ENCODE measurements at places on chromosomes 11 and 22.

DNA sequence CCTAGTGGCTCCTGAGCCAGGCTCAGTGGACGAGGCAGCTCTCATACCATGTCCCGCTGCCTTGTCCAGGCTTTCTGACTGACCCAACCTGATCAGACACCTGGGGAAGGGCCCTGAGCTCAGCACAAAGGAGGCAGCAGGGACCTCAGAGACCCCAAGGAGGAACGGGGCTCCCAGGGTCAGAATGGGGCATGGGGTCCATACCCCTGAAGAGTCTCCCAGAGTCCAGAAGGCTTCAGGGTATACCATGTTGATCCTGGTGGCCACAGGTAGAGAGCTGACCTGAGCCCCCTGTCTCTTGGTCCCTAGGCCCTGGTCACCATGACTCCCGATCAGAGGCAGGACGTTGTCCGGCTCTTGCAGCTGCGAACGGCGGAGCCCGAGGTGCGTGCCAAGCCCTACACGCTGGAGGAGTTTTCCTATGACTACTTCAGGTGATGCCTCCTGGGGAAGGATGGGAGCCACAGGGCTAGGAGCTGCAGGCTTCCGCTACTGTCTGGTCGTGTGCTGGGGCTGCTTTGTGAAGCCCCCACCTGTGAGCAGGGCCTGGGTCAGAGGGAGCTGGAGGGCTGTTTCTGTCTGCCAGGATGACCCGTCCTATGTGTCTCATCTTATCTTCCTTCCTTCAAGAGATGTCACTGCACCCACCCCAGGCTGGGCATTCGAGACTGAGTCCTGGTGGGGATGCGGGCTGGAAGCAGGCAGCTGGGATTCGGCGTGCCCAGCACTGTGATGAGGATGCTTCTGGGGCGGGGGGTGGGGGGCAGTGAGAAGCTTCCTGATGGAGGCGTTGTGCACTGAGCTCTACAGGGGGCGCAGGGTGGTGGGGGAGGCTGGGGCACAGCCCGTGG is 74.2 kb downstream of the MYO7A start:
- no peak for DNase-seq

- DNase-seq = no peak
Observed at GRCh38 chr11:78737891-78738290, 163.2 kb upstream of the NARS2 start.

DNA sequence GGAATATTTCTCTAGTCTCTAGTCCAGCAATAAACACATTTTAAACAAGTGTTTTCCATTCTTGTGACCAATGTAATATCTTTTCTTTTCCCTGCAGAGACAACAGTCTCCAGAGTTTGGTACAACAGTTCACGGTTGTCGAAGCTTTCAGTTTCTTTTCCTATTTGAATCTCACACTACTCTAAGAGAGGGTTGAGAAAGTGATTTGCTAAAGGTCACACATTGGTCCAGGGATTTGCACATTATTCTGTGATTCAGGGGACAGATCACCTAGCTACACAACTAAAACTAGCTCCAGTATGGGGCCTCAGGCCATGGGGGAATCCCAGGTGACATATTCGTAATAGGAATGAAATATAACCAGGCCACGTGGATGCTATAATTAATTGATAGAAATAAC is 132.5 kb downstream of the HIPK3 start:
- DNase-seq = no peak

DNA sequence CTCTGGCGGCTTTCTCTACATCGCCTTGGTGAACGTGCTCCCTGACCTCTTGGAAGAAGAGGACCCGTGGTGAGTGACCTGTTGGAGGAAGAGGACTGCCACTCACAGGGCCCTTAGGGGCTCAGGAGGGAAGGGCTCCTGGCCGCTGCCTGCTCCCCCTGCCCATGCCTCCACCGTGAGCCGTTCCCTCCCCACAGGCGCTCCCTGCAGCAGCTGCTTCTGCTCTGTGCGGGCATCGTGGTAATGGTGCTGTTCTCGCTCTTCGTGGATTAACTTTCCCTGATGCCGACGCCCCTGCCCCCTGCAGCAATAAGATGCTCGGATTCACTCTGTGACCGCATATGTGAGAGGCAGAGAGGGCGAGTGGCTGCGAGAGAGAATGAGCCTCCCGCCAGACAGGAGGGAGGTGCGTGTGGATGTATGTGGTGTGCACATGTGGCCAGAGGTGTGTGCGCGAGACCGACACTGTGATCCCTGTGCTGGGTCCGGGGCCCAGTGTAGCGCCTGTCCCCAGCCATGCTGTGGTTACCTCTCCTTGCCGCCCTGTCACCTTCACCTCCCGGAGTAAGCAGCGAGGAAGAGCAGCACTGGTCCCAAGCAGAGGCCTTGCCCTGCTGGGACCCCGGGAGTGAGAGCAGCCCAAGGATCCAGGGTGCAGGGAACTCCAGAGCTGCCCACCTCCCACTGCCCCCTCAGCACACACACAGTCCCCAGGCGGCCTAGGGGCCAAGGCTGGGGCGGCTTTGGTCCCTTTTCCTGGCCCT is 6.9 kb downstream of the SLC39A13 start:
- no peak for DNase-seq

DNA sequence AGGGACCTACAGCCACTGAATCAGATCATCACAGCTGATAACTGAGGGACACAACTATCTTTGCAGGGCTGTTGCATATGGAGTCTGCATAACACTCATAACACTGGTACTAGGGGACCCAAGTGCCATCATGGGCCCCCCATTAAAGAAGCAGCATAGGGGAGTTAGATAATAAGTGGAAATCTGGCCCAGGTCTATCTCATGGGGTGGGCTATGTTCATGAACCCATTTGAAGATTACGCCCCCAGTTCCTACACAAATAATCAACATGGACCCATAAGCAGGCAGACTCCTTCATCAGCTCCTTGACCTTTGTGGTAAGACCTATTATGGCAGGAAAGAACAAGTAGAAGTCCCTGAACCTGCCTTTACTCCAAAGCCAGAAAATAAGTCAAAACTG is 48.8 kb downstream of the ASCL2 start:
- DNase-seq = no peak

DNA sequence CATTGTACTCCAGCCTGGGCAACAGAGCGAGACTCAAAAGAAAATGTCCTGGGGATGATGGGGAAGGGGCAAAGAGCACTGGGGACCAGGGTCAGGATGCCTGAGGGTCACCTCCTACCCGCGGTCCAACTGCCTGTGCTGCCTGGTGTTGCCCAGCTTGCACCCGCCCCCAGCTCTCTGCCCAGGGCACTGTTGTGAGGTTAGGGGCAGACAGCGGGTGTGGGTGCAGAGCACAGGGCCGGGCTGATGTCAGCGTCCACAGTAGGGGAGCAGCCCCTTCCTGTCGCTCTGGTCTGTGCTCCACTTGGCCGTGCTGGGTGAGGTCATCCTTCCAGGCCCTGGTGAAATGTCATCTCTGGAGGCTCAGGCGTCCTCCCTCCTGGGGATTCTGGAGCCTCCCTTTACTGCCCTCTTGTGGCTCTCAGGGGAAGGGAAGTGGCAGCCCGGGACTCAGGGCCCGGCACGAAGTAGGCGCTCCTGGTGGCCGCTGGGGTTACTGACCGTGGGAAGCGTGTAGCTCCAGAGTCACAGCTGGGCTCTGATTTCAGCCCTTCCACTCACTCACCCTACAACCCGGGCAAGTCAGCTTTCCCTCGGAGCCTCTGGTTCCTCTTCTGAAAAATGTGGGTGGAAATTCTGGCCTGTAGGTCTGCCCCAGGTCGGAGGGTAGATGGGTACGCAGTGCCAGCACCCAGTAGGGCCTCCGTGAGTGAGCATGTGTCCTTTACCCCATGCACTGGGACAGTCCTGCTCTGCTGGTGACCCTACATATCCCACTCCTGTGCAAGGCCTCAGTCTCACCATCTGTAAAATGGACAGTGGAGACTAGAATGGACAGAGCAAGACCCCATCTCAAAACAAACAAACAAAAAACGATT is 17.3 kb upstream of the PRR5 start:
- peak; percentile 66 for DNase-seq

DNA sequence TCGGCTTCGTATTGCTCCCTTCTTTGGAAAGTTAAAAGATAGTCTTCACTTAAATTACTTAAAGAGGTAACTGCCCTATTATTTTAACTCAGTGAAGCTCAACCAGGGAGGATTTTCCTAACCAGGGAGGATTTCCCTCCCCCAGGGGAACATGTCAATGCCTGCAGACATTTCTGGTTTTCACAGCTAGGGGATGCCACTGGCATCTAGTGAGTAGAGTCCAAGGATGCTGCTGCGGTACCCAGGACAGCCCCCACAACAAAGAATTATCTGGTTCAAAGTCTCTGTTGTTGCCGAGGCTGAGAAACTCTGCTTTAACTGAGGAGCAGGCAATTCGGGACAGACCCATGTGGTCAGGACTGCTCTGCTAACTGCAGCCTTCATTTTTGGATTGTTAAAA is 82.2 kb downstream of the DEPDC5 start:
- no peak for DNase-seq

GRCh38 chr11:45931739-45932138 is 9.3 kb downstream of the LARGE2 start:
- no peak for DNase-seq

DNA sequence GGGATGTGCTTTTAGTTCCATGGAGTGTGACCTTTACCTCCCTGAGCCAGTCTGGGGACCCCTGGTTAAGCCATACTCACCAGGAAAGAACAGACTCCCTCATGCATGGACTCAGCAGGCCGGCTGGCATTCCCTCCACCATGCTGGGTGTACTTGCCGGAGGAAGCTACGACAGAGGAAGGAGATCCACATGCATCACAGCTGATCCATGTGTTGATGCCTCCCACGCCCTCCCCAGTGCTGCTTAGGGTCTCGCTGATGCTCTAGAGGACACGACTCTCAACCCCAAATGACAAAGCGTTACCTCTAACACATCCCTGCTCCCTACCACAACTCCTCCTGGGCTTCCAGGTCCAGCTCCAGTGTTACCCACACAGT is 39.8 kb downstream of the GAB4 start:
- no peak for DNase-seq

DNA sequence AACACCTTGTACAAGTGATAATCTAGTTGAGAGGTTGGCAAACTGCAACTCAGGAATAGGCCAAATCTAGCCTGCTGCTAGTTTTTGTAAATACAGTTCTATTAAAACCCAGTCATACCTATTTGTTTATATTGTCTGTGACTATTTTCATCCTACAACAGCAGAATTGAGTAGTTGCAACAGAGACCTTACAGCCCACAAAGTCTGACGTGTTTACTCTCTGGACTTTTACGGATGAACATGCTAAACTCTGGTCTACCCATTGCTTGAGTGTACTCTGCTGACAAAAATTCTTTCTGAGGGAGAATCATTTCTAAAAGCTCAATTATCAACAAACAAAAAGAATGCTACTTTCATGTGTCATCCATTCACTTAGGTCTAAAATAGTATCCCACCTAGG is 287.0 kb downstream of the DYNC2H1 start:
- no peak for DNase-seq

DNA sequence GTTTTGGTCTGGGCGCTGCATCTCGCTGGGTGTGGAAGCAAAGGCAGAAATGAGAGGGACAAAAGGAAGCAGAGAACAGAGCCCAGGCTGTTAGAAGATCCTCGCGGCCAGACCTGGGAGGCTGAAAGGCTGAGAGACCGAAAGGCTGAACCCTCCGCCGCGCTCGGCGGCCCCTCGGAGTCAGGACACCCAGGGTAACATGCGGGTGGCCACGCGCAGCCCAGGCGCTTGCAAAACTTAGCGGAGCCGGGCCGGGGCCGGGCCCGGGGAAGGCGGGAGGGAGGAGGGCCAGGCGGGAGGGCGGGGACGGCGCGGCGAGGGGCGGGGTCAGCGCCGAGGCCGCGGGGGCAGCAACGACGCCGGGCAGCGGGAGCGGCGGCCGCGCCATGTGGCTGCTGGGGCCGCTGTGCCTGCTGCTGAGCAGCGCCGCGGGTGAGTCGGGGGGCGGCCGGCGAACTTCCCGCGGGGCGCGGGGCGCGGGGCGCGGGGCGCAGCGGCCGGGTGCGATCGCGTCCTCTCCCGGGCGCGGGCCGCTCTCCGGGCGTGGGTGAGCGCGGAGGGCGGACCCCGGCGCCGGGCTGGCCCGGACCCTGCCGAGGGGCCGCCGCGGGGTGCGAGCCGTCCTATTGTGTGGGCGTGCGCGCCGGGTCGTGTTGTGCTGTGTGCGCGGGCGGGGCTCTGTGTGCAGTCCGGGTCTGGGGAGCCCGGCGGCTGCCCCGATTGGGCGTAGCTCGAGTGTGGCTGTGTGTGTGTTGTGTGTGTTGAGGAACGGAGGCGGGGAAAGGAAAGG is at the start of gene LDLRAD3:
Gene LDLRAD3, plus strand, starts transcription at position 350 of the 790 bp plus-strand sequence. Its CDS starts 37 bp downstream, at position 387.
- DNase-seq = no peak

GRCh38 chr11:95688501-95689222 is 100.9 kb downstream of the FAM76B start:
- DNase-seq = no peak

DNA sequence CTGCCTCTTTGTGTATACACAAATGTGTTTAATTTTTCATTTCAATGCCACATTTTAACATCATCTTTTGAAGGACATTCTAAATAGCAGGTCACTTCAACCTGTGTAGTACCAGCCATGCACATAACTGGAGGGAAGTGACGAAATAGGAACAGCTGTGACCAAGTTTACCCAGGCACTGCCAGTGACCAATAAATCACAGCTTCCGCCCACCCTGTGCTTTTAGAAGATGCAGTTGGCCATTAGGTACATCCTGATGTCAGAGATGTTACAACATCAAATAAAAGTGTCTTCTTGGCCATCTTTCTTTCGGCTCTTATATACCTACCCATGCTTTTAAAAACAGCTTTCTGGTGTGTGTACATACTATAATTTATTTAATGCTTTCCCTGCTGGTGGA is 7.8 kb downstream of the LDLRAD3 start:
- DNase-seq = no peak

- no peak for DNase-seq
Observed at GRCh38 chr22:35425971-35426800, 26.2 kb downstream of the MCM5 start.

DNA sequence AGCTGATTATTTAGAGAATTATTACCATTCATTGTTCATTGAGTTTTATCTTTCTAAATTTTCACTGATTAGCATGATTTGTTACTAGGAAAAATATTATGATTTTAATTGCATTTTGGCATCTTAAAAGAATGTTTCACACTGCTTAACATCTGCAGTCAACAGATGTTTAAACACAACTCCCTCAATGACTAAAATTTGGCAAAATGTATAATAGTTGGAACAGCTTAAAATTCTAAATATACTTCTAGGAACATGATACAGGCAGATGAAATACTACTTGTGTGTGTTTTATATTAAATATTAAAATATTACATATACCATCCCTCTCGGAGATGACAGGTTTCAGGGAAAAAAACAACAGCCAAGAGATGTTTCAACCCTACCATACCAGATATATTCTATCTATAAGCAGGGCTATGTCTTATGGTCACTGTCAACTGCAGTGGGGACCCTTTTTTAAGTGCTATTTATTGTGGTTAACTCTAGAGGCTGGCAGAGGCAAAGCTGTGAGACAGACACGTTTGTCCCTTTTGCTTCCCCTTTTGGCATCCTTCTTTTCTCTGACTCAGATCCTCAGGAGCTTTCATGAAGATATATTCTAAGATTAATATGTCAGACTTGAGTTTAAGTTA is 81.9 kb downstream of the BDNF start:
- peak; percentile 1 for DNase-seq
